ENCODE measurements at places on chromosomes 5 and 9.

GRCh38 chr9:121812159-121812735 is 160.8 kb downstream of the DAB2IP start:
- DNase-seq = no peak

DNA sequence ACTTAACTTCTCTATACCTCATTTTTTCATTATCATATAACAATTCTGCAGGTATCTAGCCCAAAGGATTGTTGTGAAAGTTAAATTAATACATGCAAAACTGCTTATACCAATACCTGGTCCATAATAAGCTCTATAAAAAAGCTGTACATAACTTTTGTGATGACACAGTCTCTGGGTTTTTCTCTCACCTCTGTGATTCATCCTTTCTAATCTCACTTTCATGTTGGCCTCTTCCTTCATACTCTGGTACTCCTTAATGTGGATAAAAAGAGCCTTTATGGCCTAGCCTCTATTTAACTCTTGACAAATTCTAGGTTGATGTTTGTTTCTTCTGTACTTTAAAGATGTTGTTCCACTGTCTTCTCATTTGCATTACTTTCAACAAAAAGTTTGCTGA is 162.9 kb upstream of the ACOT12 start:
- no peak for DNase-seq

- DNase-seq = peak; percentile 55
Observed at GRCh38 chr9:137077010-137077747, at the start of gene UAP1L1. UAP1L1 (plus strand) TSS chr9:137077517; CDS start chr9:137077533, 16 bp downstream.

DNA sequence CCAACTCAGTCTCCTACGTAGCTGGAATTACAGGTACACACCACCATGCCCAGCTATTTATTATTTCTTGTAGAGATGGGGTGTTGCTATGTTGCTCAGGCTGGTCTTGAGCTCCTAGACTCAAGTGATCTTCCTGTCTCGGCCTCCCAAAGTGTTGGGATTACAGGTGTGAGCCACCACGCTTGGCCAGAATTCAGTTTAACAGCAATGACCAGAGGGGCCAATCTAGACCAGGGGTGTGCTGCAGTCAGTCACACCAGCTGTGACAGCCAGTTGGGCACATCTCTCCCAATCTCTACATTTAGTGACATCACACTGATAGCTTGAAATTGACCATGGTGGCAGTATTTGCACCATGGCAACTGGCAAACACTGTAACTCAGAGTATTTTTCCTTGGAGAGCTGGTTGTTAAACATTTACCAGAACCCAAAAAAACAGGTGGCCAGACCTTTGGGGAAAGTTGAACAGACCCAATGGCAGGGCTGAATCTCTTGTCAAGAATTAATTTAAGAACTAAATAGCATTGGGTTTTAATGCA is 67.7 kb upstream of the UBTD2 start:
- no peak for DNase-seq

GRCh38 chr5:88683506-88684135 is 199.4 kb downstream of the MEF2C start:
- peak; percentile 35 for DNase-seq

DNA sequence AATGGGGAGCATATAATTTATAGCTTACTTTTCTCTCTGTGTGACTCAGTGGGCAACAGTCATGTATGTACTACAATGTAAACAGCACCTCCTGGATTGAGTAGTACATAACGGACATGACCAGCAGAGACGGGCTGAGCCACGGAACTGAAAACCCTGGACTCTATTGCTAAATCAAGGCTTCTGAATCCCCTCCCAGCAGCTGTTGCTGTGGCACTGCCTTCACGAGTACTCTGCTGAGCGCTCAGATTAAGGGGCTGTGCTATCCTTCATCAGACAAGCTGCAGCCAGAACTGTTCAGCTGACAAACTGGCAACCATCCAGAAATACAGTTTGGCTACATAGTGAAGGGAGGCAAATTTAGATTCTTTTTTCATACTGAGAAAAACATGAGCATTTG is 131.3 kb upstream of the CCDC180 start:
- no peak for DNase-seq

Measured in iPS-NIHi11 (cell line).